ENCODE measurements at places on chromosomes 5 and 9.

DNA sequence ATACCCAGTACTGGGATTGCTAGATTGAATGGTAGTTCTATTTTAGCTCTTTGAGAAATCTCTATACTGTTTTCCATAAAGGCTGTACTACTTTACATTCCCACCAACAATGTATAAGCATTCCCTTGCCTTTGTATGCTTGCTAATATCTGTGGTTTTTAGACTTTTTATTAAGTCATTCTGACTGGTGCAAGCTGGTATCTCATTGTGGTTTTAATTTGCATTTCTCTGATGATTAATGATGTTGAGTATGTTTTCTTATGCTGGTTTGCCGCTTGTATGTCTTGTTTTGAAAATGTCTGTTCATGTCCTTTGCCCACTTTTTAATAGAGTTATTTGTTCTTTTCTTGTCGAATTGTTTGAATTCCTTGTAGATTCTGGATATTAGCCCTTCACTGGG is 512.7 kb upstream of the PAPPA start:
- DNase-seq, result no peak

- DNase-seq, result no peak
These were observed 347.4 kb downstream of the SH3GL2 start for GRCh38 chr9:17926246-17926645.

DNA sequence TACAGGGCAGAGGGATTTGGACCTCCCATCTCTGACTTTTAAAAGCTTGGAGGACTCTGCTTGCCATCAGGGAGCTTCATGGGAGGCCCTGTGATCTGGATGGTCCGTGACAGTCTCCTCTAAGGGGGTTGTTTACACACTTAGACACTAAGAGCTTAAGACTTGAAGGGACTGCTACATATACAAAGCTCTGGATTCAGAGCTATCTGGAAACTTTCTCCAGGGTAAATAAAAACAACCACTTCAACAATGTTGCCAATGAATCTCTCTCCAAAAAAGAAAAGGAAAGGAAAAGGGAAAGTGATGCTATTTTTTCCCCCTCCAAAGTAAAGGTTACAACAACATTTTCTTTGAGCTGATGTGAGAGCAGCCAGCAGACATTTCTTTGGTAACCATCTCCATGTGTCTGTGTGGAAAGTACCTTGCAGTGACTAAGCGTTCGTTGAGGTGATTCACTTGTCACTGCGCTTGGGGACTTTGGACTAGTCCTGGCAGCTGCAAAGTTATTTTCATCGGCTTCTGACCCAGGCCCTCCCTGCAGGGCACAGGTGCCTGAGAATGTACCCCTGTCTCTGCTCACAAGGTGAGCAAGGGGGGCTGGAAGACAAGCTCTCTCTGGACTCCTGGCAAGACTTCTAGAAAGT is 262.1 kb upstream of the KLF4 start:
- DNase-seq, result no peak

DNA sequence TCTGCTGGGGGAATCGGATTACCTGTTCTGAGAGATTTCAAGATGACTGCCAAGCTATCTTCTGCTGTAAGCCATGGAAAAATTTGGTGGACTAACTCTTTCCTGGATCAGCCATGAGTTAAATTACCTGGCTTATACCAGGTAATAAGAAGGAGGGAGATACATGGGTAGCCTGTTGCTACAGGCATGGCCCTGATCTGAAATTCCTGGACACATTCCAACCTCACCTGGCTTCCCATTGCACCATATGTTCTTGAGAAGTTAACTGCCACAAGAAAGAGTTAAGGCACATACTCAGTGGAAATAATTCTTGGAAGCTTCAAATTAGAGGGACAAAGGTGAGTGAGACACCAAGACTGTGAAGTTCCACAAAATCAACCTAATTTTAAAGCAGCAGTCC is 371.3 kb downstream of the ACTL7B start:
- no peak for DNase-seq

DNA sequence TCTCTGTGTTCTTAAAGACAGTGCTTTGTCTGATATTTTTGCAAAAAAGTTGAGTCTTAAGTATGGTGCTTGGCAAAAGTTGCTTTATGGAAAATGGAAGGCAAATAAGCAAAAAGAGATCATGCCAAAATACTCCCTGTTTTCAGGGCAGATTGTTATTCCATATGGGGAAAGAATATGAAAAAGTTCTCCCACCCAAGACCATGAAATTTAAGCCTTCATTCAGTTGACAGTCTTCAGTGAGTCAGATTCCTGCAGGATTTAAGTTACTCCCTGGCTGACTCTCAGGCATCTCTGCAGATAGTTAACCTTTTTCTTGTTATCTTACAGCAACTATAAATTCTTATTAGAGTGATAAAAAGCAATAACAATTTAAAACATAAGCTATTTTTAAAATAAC is 601.6 kb downstream of the PDE4D start:
- DNase-seq, result no peak

DNA sequence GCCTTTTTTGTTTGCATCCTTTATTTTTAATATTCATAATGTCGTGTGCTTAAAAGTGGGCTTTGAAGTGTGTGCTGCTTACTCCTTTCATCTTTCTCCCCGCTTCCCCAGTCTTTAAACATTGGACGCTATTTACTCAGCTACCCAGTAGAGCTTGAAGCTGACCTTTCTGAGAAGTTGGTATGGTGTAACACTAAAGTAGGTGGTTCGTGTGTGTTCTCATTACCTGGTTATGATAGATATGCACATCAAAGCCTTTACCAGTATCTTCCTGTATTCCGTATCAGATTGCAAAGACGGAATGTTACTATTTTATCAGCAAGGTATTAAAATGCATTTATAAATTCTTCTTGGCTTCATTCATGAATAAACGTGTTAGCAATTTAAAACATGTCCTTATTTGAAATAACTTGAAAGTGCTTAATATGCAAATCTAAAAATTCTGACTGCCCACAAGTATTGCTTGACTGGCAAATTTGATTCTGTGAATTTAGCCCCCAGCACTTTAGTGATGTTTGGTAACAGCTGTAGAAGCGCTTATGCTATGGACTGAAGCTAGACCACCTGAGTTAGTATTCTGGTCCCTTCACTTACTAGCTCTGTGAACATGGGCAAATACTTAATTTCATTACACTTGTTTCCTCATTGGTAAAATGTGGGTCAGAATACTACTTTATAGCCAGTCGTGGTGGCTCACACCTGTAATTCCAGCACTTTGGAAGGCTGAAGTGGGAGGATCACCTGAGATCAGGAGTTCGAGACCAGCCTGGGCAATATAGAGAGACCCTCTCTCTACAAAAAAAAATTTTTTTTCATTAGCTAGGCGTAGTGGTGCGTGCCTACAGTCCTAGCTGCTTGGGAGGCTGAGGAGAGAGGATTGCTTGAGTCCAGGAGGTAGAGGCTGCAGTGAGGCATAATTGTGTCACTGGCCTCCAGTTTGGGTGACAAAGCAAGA is 1.7 kb downstream of the RRAGA start:
- DNase-seq, result peak; percentile 21

GRCh38 chr5:75510836-75511434 is 494 bp downstream of the CERT1 start:
- DNase-seq, result peak; percentile 34

- DNase-seq, result no peak
These were observed 65.6 kb downstream of the ANKRD55 start for GRCh38 chr5:56167519-56167918.

- DNase-seq, result no peak
These were observed 222.0 kb downstream of the WDR70 start for GRCh38 chr5:37601163-37601562.

Data from NAMALWA (cell line).